ENCODE measurements at places on chromosomes 7 and 10.

GRCh38 chr10:1417574-1417973 is 319.8 kb downstream of the ADARB2 start:
- peak; percentile 52 for DNase-seq

DNA sequence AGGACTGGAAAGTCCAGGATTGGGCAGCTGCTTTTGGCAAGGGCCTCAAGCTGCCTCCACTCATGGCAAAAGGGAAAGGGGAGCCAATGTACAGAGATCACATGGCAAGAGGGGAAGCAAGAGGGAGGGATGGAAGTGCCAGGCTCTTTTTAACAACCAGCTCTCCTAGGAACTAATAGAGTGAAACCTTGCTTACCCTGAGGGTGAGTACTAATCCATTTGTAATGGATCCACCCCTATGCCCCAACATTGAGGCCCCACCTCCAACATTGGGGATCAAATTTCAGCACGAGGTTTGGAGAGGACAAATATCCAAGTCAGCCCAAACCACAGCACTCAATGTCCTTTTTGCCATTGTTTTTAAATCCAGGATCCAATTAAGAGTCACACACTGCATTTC is 12.5 kb downstream of the HABP2 start:
- DNase-seq = no peak

DNA sequence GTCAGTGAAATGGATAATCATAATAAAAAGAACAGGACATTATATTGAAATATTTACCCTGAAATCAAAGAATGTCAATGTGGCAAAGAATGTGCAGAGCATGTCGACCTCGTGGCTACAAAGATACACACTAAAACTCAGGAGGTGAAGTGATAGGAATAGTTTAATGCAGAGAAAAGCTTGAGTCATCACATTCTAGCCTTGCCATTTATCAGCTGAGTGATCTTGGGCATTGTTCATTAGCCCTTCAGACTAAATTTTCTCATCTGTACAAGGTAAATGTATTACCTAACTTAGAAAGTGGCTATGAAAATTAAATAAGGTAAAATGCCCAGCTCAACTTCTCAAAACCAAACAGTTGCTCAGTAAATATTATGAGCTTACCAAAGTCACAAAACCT is 22.6 kb downstream of the CALCR start:
- no peak for DNase-seq

- no peak for DNase-seq
Measured at GRCh38 chr7:24864214-24864817, 107.1 kb upstream of the GSDME start.

GRCh38 chr7:3064067-3064466 is 20.4 kb upstream of the CARD11 start:
- DNase-seq = no peak

- no peak for DNase-seq
Measured at GRCh38 chr10:58840840-58841435, 328.3 kb downstream of the BICC1 start.

GRCh38 chr10:69961881-69962745 is 90.5 kb upstream of the MACROH2A2 start:
- DNase-seq = peak; percentile 77

DNA sequence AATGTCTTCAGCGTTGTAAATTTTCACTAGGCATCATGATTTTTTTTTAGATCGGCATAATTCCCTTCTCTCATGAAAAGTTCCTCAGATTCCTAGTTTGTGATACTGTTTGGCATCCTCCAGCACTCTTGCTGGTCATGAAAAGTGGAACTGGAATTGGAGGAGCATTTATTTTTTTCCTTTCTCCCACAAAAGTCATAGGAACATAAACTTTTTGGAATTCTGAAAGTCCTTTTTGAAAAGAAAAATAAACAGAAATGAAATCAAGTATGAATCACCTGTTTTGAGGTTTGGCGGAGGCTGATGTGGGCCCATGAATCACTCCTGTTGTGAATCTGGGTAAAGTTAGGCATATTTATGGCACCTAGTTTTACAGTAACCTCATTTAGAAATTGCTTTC is 17.7 kb downstream of the CACNB2 start:
- no peak for DNase-seq

DNA sequence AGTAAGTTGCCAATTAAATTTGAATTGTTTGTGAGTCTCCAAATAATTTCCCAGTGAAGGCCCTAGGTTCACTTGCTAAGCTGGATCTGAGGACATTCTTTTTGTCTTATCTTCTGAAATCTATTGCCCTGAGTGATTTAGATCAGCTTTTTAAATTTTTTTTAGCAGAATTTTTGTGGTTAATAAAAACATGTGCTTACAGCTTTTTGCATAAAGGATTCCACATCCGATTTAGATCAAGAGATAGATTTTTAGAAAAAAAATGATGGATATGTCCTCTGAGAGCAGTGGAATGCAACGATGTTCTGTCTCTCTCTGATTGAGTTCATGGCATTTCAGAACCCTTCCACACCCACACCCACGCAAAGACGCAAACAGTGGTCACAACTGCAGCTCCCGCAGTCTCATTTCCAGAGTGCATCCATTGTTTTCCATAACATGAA is 358.8 kb downstream of the SUGCT start:
- DNase-seq = no peak

- DNase-seq = no peak
Measured at GRCh38 chr7:128406314-128407232, 3.2 kb downstream of the IMPDH1 start.

DNA sequence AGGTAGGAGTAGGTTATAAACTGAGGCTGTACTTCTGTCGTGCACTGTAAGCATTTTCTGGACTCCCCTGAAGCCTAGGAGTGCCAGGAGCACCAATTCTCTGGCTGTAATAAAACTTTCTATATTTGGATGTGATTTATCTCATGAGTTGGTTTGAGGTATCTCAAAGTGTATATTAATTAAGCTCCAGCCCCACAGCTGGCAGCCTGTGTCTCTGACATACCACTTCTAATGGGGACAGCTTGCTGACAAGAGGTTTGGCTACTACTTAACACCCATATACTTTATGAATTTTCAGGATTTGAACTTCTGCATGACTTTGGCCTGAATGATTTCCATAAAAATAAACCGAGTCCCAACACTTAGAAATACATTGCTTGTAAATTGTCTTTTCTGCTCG is 35.2 kb downstream of the CFAP58 start:
- DNase-seq = no peak

GRCh38 chr7:47546733-47547494 is 35.0 kb downstream of the TNS3 start:
- DNase-seq = no peak

DNA sequence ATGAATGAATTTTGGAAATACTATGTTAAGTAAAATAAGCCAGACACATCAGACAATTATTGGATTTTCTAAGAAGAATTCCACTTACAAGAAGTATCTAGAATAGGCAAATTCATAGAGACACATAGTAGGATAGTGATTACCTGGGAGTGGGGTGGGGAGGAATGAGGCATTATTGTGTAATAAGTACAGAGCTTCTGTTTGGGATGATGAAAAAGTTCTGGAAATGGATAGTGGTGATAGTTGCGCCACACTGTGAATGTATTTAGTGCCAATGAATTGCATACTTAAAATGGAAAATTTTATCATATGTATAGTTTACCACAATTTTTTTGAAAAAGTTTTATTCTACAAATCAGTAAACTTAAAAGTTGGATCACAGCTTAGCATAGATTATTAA is 297.2 kb upstream of the KAT6B start:
- DNase-seq = no peak

DNA sequence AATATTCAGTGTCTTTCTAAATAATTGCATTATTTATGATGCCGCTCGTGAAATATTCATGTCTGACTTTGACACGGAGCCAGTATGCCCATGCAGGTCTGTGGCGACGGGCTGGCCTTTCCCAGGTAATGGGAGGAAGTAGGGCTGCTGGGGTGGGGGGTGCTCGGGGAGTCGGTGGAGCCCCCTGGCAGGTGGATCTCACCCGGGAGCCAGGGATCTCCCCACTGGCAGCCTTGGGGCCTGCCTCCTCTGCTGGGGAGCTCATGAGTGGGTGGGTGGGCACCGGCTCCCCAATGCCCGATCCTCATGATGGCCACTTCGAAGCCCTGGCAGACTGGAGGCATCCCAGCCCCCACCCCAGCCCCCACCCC is 52.8 kb downstream of the PWWP2B start:
- no peak for DNase-seq

- DNase-seq = no peak
Measured at GRCh38 chr7:151812967-151813366, 63.9 kb downstream of the PRKAG2 start.

DNA sequence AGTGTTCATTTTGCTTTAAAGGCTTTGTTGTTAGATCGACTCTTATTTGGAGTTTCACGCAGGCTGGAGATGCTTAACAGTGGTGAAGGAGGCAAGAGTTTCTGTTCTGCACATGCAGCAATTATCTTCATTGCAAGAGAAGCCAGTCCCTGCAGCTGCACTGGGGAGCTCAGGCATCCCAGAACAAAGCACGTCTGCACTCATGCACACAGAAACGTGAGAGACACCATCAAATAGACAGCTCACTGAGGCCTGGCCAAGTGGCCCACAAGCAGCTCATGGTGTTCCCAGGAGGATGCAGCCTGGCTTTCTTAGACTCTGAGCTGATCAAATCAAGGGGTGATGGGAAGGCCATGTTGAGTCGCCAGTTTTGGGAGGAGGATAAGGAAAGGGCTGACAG is 246.1 kb downstream of the CREB5 start:
- DNase-seq = no peak

- DNase-seq = no peak
Measured at GRCh38 chr10:86524225-86524962, 2.8 kb upstream of the WAPL start.

DNA sequence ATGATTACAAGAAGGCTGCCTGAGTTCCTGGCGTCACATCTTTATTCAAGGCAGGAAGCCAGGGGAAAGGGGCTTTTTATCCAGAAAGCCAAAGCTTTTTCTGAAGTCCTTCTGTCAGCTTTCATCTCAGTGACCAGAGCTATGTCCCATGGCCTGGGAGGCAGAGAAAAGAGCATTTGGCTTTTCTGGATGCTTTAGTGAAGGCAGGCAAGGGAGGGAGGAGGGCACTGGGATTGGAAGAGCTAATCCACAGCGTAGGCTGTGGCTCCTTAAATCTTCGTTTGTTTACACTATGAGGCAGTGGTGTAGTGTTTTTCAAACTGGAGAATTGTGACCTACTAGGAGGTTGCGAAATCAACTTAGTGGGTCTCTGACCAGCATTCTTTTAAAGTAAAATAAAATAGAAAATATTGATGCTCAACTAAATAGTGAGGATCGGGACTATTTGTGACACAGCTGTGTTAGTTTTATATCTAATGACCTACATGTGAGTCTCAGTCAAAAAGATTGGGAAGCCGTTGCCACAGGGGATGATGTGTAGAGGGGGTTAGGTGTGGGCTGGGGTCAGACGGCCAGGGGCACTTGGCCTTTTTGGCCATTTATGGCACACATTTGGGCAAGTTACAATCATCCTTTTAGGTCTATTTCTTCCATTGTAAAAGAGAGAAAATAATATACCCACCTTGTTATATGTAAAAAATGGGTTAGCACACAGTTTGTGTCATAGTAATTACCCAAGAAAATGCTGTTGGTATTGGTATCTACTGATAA is 14.1 kb downstream of the CRYGN start:
- DNase-seq = no peak

DNA sequence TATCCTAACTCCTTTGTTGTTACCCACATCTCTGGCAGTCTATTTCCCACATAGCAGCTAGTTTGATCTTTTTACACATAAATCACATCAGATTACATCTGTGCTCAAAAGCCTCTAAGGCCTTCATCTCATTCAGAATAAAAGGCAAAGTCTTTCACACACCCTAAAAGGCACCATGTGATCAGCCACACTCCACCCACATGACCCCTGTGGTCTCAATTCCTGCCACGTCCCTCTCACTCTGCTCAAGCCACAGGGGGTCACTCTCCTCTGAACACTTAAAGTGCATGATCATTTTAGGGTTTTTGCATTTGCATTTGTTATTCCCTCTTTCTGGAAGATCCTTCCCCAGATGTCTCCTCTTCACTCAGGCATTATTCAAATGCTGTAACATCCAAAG is 30.8 kb downstream of the ELAPOR2 start:
- no peak for DNase-seq

- no peak for DNase-seq
Measured at GRCh38 chr7:66013938-66014337, 31.9 kb upstream of the GUSB start.

DNA sequence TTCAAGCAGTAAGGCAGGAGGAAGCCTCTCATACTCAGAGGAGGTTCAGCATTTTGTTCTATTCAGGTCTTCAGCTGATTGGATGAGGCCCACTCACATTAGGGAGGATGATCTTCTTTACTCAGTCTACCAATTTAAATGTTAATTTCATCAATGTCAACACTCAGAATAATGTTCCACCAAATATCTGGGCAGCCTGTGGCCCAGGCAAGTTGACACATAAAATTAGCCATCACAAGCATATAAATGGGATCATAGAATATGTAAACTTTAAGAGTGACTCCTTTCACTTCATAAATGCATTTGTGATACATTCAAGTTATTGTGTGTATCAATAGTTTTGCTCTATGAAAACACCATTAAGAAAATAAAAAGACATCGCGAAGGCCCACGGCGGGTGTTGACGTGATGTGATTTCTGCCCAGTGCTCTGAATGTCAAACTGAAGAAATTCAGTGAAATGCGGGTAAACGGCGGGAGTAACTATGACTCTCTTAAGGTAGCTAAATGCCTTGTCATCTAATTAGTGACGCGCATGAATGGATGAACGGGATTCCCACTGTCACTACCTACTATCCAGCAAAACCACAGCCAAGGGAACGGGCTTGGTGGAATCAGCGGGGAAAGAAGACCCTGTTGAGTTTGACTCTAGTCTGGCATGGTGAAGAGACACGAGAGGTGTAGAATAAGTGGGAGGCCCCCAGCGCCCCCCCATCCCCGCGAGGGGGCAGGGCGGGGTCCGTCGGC is 536.1 kb upstream of the AUTS2 start:
- DNase-seq = no peak

DNA sequence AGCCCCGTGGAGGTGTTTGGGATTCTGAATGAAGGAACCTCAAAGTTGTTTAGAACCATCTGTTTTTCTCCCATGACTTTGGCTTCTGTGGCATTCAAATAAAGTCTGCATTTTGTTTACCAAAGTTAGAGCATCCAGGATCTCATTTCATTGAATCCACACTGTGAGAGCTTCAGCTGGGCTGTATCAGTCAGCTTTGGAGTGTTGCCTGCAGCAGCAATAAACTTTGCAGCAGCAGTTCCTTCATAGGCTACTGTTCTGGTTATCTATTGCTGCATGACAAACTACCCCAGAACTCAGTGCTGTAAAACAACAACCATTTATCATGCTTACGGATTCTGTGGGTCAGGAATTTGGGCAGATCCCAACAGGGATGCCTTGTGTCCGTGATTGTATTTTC is 1575.2 kb upstream of the LRRTM3 start:
- DNase-seq = no peak

- no peak for DNase-seq
Measured at GRCh38 chr10:34528320-34528719, 286.8 kb downstream of the PARD3 start.

GRCh38 chr10:127908106-127908958 is 1.4 kb downstream of the PTPRE start:
- DNase-seq = no peak

GRCh38 chr7:4486907-4487306 is 195.2 kb upstream of the FOXK1 start:
- no peak for DNase-seq

Data from vagina (tissue), 2 donors.